Astrocyte (in vitro differentiated cells and primary cell): ENCODE measurements at places on chromosomes 13 and 19. TPM values are rescaled to one million over a fixed set of nuclear protein-coding genes. Genes with fewer than 3 reads are reported as not detected.
A peak's percentile ranks its signal among the peaks of the same experiment; 100 is the strongest.

DNA sequence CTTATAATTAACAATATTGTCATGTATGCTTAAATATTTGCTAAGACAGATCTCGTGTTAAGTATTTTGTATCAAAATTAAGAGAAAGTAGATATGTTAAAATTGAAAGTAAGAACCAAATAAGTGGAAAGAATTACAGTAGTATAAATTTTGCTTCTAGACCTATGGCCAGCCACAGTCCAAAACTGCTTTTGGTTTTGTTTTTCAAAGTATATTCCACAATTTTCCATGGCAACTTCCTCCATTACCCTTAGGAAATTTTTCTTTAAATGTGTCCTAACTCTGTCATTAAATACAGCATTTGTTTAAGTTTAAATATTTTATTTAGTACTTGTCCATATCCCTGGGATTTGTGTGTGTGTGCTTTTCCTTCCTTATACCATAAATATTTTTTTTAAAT, 689.0 kb downstream of the DIAPH3 start:
- no peaks in the 10 kb centered on the region for H3K36me3 ChIP-seq
- H3K27ac ChIP-seq, result no peak overlapping the region
- no peak for DNase-seq
- H3K4me3 ChIP-seq, result no peak overlapping the region

GRCh38 chr19:36707134-36707533, 19.7 kb downstream of the ZNF567 start:
- H3K27ac ChIP-seq, result no peak overlapping the region
- no peaks in the 10 kb centered on the region for H3K4me1 ChIP-seq
- H3K27me3 ChIP-seq, result no peaks in the 10 kb centered on the region
- no peak overlapping the region for H3K4me3 ChIP-seq
- DNase-seq, result no peak

GRCh38 chr19:13053761-13054625, 48.7 kb downstream of the LYL1 start:
- no peaks in the 10 kb centered on the region for H3K36me3 ChIP-seq
- no peak overlapping the region for H3K4me3 ChIP-seq
- peaks cover 75% of the 10 kb centered on the region for H3K4me1 ChIP-seq
- H3K27ac ChIP-seq, result peak overlapping the region; percentile 98
- H3K27me3 ChIP-seq, result no peaks in the 10 kb centered on the region
- DNase-seq, result peak; percentile 97

DNA sequence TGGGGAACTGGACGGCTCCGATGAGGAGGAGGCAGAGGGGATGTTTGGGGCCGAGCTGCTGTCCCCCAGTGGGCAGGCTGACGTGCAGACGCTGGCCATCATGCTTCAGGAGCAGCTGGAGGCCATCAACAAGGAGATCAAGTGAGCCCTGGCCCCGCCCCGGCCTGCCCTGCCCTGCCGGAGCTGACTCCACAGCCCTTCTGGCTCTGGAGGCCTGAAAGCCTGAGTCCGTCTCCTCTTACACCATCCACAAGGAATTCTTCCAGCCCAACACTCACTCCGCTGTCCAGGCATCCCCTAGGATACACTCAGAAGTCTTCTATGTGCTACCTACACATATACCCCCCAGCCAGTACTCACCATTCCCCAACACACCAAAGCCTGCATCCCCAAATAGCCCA, 17.4 kb downstream of the PPFIA3 start:
- DNase-seq, result no peak
- no peaks in the 10 kb centered on the region for H3K27me3 ChIP-seq
- H3K4me1 ChIP-seq, result no peaks in the 10 kb centered on the region
- H3K27ac ChIP-seq, result no peak overlapping the region
- H3K36me3 ChIP-seq, result no peaks in the 10 kb centered on the region

The CALR3 gene
- total RNA-seq, result not detected in 2 replicates

DNA sequence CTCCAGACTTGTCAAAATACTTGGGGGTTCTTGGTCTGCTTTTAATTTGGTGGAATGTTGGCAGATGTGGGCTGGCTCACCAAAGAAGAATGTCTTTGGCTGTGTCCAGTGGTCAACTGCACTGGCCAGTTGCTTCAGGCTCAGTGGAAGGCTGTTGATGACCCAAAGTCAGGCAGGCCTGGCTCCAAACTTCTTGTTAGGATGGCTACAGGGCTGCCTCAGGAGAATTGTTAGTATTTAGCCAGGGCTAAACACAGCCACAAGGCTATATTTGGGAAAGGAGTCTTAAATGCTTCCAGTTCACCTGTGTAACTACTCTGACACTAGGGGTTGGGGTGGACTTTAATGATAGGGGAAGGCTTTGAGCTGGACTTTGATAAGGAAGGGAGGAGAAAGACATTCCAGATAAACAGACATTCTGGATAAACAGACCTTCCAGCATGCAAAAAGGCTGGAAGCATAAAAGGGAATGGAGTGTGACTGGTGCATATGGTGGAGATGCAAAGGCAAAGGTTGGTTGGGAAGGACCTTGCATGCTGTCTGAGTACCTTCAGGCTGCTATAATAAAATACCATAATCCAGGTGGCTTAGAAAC, 116.8 kb downstream of the FOXO1 start:
- H3K36me3 ChIP-seq, result no peaks in the 10 kb centered on the region
- no peak overlapping the region for H3K27ac ChIP-seq
- DNase-seq, result peak; percentile 59
- H3K4me1 ChIP-seq, result no peaks in the 10 kb centered on the region

The NDUFA13 gene
- total RNA-seq, result 311 and 347 TPM in 2 replicates

GRCh38 chr19:51572908-51573307, 1.8 kb downstream of the ZNF175 start:
- H3K27me3 ChIP-seq, result no peaks in the 10 kb centered on the region
- peak overlapping the region; percentile 77 for H3K4me3 ChIP-seq

DNA sequence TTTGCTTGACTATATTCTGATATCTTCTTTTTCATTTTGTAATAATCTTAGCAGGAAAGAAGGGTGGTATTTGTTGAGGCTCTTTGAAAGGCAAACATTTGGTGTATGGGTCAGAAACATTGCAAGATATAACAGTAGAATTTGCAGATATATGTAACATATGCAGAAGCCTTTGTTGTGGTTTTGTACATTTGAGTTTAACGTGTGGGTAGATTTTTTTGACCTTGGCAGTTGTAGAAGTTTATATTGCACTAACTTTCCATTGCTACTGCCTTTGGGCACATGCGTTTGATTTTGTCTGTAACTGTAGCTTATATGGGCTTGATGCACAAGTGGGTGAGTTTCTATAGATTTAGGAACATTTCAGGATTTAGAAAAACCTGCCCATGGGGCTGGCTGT, 78.5 kb upstream of the SPRY2 start:
- DNase-seq, result no peak
- H3K27ac ChIP-seq, result no peak overlapping the region
- no peaks in the 10 kb centered on the region for H3K27me3 ChIP-seq
- no peaks in the 10 kb centered on the region for H3K36me3 ChIP-seq
- H3K4me3 ChIP-seq, result no peak overlapping the region

DNA sequence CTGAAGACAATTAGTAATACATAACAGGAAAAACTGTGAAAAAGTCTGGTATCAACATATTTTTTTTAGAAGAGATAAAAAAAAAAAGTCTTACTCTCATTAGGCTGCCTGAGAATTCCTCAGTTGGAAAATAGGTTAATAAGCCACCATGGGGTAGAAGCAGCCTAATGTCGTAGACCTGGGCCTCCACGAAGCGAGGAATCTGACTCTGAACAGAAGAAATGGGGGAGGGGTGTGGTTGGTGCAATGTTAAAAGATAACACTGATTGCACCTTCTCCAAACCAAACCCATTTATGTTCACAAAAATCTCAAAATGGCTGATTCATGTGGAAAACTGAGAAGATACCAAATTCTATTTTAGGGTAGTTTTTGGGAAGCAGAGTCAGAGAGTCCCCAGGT, 62.4 kb downstream of the MPHOSPH8 start:
- no peak overlapping the region for H3K27ac ChIP-seq
- H3K4me3 ChIP-seq, result no peak overlapping the region
- peaks cover 6% of the 10 kb centered on the region for H3K4me1 ChIP-seq
- DNase-seq, result no peak

DNA sequence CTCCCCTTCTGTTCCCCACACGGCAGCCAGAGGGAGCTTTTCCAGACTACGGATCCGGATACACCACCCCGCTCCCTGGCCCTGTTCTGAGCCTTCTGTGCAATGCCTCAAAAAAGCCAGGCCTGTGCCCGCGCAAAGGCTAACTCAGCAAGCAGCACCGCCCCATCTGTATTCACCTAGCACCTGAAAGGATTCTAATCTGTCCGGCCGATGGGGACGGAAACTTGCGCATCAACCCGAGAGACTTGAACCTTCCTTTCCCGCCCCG, 589 bp downstream of the ZBTB45 start:
- peak overlapping the region; percentile 82 for H3K4me3 ChIP-seq
- DNase-seq, result peak; percentile 60
- H3K27ac ChIP-seq, result peak overlapping the region; percentile 86
- H3K36me3 ChIP-seq, result peaks cover 2% of the 10 kb centered on the region

- H3K4me3 ChIP-seq, result no peak overlapping the region
- H3K27me3 ChIP-seq, result no peaks in the 10 kb centered on the region
- H3K4me1 ChIP-seq, result no peaks in the 10 kb centered on the region
These were observed 194.8 kb downstream of the DCLK1 start for GRCh38 chr13:35936246-35936978.

- no peak overlapping the region for H3K27ac ChIP-seq
- no peak overlapping the region for H3K4me3 ChIP-seq
- no peaks in the 10 kb centered on the region for H3K27me3 ChIP-seq
- DNase-seq, result no peak
These were observed 20.2 kb downstream of the VSTM2B start for GRCh38 chr19:29545866-29546582.

GRCh38 chr13:50580684-50581305, 262.7 kb downstream of the DLEU7 start:
- DNase-seq, result peak; percentile 98
- H3K27me3 ChIP-seq, result no peaks in the 10 kb centered on the region
- no peak overlapping the region for H3K4me3 ChIP-seq
- H3K27ac ChIP-seq, result peak overlapping the region; percentile 72

- no peaks in the 10 kb centered on the region for H3K36me3 ChIP-seq
- H3K4me1 ChIP-seq, result peaks cover 13% of the 10 kb centered on the region
- DNase-seq, result no peak
These were observed 2304.4 kb downstream of the PCDH9 start for GRCh38 chr13:64925727-64926126.

The PCDH8 gene
- total RNA-seq, result 0.34 and 1.9 TPM in 2 replicates

DNA sequence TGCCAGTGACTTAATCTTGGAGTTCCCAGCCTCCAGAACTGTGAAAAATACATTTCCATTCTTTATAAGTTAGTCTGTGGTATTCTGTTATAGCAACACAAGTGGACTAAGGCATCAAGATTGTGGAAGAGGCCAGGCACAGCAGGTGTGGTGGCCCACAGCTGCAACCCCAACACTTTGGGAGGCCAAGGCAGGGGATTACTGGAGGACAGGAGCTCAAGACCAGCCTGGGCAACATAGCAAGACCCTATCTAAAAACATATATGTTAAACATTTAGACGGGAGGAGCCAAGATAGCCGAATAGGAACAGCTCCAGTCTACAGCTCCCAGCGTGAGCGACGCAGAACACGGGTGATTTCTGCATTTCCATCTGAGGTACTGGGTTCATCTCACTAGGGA, 310.4 kb downstream of the FOXO1 start:
- H3K36me3 ChIP-seq, result no peaks in the 10 kb centered on the region
- no peak overlapping the region for H3K27ac ChIP-seq
- no peak overlapping the region for H3K4me3 ChIP-seq

- no peaks in the 10 kb centered on the region for H3K27me3 ChIP-seq
- H3K36me3 ChIP-seq, result no peaks in the 10 kb centered on the region
- no peak for DNase-seq
- H3K4me3 ChIP-seq, result no peak overlapping the region
- no peak overlapping the region for H3K27ac ChIP-seq
These were observed 155.6 kb upstream of the IRS2 start for GRCh38 chr13:109941951-109942350.

The PROZ gene
- total RNA-seq, result not detected in 2 replicates

GRCh38 chr19:3931041-3931440, 1.8 kb upstream of the NMRK2 start:
- H3K36me3 ChIP-seq, result no peaks in the 10 kb centered on the region
- H3K27ac ChIP-seq, result no peak overlapping the region
- H3K4me1 ChIP-seq, result no peaks in the 10 kb centered on the region
- DNase-seq, result no peak

DNA sequence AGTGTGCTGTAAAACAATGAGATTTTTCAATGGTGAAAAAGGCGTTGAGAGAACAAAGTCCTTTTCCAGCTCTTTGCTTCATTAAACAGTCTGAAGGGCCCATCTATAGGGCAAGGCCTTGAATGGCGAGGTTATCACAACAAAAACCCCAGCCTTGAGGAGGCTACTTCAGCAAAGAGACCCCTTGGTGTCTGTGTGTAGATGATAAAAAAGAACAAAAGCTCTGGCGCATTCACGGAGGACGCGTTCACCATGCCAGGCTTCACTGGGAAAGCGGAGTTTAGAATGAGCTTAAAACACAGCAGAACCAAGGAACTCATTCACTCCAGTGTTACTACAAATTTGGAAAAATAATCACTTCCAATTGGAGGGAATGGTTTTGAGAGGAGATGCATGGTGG, 530.0 kb upstream of the ARGLU1 start:
- no peaks in the 10 kb centered on the region for H3K36me3 ChIP-seq
- DNase-seq, result no peak
- no peak overlapping the region for H3K4me3 ChIP-seq

The PSG2 gene
- total RNA-seq, result 0.31 and 0.41 TPM in 2 replicates

GRCh38 chr13:44627441-44627840, 51.3 kb upstream of the TSC22D1 start:
- H3K4me1 ChIP-seq, result peaks cover 3% of the 10 kb centered on the region
- no peak overlapping the region for H3K27ac ChIP-seq
- H3K36me3 ChIP-seq, result no peaks in the 10 kb centered on the region
- H3K27me3 ChIP-seq, result no peaks in the 10 kb centered on the region
- H3K4me3 ChIP-seq, result no peak overlapping the region
- DNase-seq, result no peak

DNA sequence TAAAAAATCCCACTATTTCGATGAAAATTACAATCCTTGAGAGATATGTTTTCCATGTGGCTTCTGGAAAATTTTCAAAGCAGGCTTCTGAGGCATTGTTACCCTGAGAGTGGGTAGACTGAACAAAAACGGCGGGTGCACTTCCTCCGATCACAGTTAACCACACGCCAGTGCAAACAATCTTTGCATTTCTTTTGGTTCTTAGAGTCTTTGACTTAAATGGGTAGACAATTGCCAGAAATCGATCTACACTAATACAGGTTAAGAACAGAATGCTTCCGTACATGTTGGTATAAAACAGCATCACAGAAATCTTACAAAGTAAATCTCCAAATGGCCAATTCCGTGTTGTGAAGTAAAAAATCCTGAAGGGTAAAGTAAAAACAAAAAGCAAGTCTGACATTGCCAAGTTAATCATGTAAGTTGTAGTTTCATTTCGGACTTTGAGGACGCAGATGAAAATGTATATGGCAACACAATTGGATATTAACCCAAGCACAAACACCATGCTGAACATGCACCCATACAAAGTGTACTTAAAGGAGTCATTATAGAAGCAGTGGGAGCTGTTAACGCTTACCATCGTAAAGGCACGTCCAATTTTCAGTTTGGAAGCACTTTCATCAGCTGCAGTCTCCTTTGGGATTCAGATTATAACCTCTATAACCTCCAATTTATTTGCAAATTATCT, 927 bp downstream of the LPAR6 start:
- no peak for DNase-seq
- H3K27ac ChIP-seq, result peak overlapping the region; percentile 56
- no peaks in the 10 kb centered on the region for H3K4me1 ChIP-seq
- H3K27me3 ChIP-seq, result no peaks in the 10 kb centered on the region

GRCh38 chr19:1945899-1946298, 4.9 kb downstream of the CSNK1G2 start:
- no peaks in the 10 kb centered on the region for H3K27me3 ChIP-seq
- H3K4me3 ChIP-seq, result no peak overlapping the region
- H3K36me3 ChIP-seq, result peaks cover 2% of the 10 kb centered on the region
- no peak for DNase-seq
- peaks cover 12% of the 10 kb centered on the region for H3K4me1 ChIP-seq
- no peak overlapping the region for H3K27ac ChIP-seq
